ENCODE measurements at places on chromosomes 12 and 14.

GRCh38 chr12:100737168-100737567 is 57.4 kb upstream of the ANO4 start:
- no peak for DNase-seq

GRCh38 chr12:128857133-128857763 is 4.0 kb downstream of the GLT1D1 start:
- no peak for DNase-seq

DNA sequence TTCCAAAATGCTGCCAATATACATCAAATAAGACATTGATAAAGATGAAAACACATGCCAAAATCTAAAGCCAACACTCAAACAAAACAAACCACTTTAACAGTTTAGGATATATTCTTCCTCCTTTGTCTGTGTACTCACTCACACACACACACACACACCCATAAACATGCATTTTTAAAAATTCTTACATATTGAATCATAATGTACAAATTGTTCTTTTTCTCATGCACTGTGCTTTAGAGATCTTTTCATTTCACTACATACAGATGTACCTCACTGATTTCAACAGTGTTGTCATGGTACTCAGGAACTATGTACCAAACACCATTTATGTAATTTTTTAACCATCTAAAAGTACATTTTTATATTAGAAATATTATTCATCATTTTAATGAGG is 9.5 kb upstream of the RERG start:
- no peak for DNase-seq

GRCh38 chr12:116698554-116699075 is 39.3 kb downstream of the SPRING1 start:
- DNase-seq: no peak

DNA sequence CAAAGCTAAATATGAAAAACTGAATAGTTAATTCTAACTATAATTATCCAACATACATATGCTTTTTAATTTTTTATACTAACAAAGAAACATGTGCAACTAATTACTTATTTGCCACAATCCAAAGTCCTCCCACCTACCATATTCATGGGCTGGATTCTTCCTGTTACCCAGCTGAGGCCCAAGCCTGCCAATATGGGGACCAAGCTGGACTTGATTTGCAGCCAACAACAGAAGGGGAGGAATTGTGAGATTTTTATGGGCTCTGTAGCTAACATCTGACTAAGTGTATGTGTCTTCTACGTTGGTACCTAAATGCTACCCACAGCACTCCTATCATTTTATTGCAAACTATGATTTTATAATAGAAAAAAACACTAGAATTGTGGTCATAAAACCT is 13.1 kb upstream of the ANKS1B start:
- DNase-seq: no peak

- no peak for DNase-seq
These were observed 525 bp upstream of the GPR68 start for GRCh38 chr14:91245029-91245428.

GRCh38 chr14:22556021-22556989 is 32.7 kb downstream of the DAD1 start:
- peak; percentile 32 for DNase-seq

DNA sequence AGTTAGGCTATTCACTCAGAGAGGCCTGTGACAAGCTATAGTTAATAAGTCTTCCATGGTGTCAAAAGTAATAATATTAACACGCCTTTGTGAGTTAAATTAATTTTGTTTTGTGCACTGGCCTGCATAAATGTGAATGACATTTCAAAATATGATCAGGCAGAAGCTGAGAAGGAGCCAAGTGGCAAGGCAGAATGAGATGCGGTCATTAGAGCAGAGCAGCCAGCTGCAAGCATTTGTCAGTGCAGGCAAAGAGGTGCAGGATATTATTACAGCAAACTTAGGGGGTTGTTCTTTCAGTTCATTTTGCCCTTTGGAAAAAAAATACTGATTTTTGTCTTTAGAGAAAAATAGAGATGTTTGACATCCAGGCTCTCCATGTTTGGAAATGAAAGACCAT is 364.5 kb downstream of the PAWR start:
- DNase-seq: no peak

DNA sequence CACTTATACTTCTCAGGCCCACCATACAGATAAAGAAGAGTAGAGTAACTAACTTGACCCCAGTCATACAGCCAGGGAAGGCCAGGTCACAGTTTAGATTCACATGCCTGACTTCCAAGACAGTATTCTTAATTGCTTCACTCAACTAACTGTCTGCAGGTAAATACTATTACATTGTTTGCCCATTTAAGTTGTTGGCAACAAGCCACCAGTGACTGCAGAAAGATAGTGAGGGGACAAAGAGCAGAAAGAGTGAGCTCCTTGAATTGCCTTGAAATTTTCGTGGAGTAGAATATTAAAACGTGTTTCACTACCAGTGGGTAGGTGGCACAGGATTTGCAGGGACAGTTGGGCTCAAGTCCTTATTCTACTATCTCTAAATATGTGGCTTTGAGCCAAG is 146.3 kb upstream of the RMST start:
- no peak for DNase-seq

DNA sequence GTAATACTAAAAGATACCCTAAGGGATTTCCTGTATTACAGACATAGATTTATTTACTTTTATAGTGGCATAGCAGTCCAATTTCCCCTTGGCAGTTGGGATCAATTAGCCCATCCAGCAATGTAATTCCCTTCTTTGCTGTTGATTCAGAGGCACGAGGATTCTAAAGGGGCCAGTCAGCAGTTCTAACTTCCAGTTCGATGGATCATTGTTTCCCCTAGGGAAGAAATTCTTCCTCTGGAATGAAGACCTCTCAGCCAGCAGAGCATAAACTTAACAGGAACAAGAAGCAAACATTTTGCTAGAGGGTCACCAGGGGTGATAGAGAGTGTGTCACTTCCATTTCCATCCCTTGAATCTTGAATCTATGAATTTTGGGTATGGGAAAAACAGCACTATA is 395.7 kb upstream of the NOVA1 start:
- no peak for DNase-seq

DNA sequence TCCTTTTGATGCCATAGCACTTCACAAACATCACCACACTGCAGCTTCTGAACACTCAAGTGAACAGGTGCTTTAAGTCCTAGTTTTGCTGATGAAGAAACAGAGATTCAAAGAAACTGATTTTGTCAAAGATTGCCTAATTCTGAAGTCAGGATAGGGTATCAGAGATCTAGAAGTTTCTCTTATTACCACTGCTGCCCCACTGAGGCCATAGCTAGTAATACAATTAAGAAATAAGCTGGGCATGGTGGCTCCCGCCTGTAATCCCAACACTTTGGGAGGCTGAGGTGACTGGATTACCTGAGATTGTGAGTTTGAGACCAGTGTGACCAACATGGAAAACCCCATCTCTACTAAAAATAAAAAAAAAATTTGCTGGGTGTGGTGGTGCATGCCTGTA is 458.3 kb upstream of the SEL1L start:
- DNase-seq: peak; percentile 12

DNA sequence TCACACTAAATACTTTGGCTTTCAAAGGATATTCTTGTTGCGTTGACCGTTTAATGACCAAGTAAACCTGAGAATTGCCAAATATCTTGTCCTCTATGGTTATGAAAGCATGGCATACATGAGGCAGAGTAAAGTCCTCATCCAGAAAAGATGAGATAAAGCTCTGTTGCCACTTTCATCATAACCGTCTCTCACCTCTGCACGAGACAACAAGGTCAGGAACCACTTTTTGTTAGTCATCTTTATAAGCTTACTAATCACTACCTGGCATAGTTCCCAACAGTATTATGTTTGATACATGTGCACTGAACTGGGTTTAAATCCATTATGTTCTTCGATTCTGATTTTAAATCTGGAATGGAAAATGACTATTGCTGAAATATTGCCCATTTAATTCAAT is 31.3 kb downstream of the PTPRB start:
- DNase-seq: peak; percentile 19

GRCh38 chr12:45973526-45973925 is 16.8 kb downstream of the SCAF11 start:
- DNase-seq: no peak

DNA sequence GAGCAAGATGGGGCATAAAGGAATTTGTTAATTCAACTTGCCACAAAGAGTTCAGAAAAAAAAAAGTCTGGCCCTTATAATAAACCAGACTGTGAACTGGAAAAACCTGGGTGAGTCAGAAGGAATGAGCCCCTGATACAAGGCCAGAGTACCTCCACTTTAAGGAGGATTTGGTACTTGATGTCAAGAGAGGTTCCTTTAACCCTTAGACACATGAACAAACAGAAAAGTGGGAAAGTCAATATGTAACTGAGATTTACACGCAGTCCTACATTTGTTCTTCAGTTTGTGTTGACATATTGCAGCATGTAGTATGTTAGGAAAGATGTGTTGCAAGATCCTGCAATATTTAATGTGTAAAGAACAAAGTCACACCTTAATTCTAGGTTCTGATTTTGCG is 14.2 kb upstream of the SLC38A4 start:
- DNase-seq: no peak

DNA sequence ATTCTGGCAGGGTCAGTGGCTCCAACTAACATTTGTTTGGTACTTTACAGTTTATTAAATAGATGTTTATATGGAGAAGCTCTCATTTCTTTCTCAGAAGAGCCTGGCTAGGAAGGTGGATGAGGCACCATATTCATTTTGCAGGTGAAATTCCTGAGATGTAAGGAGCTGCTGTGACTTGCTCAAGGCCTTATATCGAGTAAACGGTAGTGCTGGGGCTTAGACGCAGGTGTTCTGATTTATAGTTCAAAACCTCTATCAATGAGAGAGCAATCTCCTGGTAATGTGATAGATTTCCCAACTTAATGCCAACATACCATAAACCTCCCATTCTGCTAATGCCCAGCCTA is 42.3 kb downstream of the DAD1 start:
- no peak for DNase-seq

DNA sequence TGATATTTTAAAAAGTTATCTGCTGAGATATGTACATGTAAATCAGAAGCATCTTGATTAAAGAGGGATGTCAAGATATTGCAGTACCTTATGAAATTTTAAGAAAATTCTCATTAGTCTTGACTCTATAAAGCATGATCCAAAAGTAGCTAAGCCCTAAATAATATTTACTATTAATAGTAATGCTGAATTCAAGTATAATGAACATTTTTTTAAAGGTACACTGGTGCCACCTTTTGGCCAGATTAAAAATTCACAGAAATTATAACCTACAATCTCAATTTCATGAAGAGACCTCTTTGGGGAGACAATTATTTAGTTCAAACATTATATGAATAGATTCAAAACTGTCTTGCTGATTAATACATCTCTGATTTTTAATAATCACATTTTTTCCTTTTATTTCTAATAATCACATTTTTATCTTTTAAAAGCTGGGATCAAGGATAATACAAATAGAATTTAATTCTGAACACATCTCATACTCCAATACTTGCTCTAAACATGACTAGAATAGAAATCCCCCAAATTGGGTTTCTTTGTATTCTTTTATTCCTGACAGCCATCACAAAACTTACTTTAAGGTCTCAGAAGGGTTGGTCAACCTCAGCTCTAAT is 13.4 kb downstream of the AKAP5 start:
- peak; percentile 35 for DNase-seq

- no peak for DNase-seq
These were observed 116.6 kb upstream of the BCL2L14 start for GRCh38 chr12:11954181-11954580.

- DNase-seq: peak; percentile 75
These were observed 765 bp downstream of the SCYL2 start for GRCh38 chr12:100267603-100268281.

DNA sequence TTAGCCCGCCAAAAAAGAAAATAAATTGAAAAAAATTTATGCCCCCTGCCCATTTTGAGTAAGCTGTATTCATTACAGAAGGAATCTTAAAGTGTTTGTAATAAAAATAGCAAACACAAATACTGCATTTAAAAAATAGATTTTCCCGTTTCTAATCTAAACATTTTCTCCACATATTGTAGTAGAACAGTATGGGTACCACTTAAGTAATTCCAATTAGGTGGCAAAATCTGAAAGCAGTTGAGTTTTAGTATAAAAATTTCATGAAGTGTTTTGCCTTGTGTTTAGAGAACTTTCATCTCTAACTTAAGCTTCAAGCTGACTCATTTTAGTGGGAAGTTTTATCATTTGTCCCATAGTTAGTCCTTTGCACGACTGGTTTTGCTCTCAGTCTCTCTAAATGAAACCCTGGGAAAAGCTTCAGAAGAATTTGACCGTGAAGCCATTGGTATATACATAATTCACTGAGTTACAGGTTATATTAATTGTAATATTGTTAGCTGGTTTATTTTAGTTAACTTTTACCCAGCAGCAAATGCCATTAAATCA is 214.6 kb downstream of the ERC1 start:
- no peak for DNase-seq

DNA sequence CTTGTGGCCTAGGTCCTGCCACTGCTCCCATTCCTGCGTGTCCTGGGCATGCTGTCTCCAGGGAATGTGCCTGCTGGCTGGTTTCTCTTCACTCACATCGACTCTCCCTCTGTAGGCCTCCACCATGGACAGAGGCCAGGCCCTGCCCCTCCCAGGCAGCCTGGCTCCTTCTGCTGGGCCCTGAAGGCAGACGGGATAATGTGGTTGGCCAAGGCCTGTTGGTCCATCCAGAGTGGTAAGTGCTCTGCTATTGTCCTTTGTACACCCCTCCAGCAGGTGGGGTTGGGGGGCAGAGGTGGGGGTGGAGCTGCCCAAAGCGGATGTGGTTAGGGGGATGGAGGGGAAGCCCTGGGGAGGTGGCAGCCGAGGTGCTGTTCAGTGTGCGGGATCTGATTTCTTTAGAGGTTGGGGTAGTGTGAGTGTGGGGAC is 9.5 kb upstream of the NR4A1 start:
- no peak for DNase-seq

- DNase-seq: no peak
These were observed 184.4 kb downstream of the KIF26A start for GRCh38 chr14:104322531-104323366.

DNA sequence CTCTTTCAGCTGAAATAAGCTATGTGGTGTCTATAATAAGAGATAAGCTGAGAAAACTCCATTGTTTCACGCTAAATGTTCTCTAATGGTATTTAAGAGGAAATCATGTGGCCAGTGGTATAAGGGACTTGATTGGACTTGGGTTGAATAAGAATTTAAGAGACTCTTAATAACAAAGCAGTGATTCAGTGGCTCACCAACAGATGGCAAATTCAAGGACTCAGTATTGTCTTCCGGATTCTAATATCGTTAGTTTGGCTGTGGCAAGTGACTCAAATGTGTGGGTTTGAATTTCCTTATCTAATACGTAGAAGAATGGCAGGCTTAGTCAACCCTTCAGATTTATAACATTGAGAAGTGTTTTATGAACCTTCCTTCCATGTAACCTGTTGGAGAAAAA is 49.1 kb upstream of the KCNH3 start:
- DNase-seq: peak; percentile 75

- no peak for DNase-seq
These were observed 139.1 kb upstream of the PDZRN4 start for GRCh38 chr12:41049033-41049432.

Data from RKO (cell line).